ENCODE measurements at places on chromosomes 2 and 18. TPM values are rescaled to one million over a fixed set of nuclear protein-coding genes. Genes with fewer than 3 reads are reported as not detected.

GRCh38 chr2:219399716-219400478, 12.2 kb upstream of the DNPEP start:
- DNase-seq = no peak

- no peak for DNase-seq
These were observed 115.3 kb downstream of the BCL11A start for GRCh38 chr2:60438131-60438530.

DNA sequence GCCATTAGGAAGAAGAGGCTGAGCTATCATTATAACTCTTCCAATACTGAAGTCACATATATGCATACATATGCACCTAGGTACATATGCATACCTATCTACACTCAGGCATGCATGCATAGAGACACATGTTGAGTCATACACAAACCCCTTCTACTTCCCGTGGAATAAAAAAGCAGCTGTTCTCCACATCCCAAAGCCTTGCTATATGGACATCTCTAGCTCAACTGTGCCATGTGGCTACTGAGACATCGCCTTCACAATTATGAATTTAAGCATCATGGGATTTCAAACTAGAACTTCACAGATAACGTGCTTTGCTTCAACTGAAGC, 120.5 kb downstream of the ANKRD44 start:
- no peak for DNase-seq

DNA sequence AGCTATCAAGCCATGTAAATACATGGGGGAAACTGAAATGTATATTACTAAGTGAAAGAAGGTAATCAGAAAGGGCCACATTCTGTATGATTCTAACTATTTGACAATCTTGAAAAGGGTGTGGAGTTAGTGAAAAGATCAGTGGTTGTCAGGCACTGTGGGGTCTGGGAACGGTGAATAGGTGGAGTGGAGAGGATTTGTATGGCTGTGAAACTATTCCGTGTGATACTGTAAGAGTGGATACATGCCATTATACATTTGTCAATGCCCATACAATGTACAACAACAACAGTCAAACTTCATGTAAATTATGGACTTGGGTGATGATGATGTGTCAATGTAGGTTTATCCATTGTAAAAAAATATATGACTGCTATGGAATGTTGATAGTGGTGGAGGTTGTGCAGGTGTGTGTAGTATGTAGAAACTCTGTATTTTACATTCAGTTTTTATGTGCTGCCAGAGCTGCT, 1116.2 kb downstream of the SUCLG1 start:
- DNase-seq = peak; percentile 10

- DNase-seq = no peak
These were observed 13.7 kb upstream of the RALB start for GRCh38 chr2:120238728-120239487.

GRCh38 chr2:231606941-231607340, 14.3 kb downstream of the TEX44 start:
- no peak for DNase-seq

GRCh38 chr2:196206804-196207203, 35.4 kb upstream of the STK17B start:
- no peak for DNase-seq

SERPINB11 gene
- not detected for total RNA-seq

CHRNG gene
- not detected for total RNA-seq
